Left renal cortex interstitium (tissue), 4 donors: ENCODE measurements at places on chromosomes 16 and 17. TPM values are rescaled to one million over a fixed set of nuclear protein-coding genes. Genes with fewer than 3 reads are reported as not detected.

DNA sequence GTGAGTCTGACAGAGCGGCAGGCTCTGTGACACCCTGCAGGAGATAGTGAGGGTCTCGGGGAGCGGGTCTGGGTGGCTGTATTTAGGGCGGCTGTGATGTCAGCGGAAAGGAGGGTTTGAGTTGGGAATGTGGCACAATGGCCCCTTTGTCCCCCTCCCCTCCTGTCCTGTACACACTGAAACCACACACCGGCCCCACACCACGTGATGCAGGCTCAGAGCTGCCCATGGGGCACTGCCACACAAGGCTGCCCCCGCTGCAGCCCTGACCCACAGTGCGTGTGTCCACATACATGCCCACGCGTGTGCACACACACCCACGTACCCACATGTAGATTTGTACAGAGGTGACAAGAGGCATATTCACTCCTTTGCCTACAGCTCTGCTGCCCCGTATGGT is 15.3 kb downstream of the SGCA start:
- DNase-seq = no peak

- DNase-seq = no peak
Measured at GRCh38 chr16:8436931-8437330, 153.4 kb downstream of the TMEM114 start.

GRCh38 chr17:27459433-27459832 is 3.2 kb downstream of the KSR1 start:
- DNase-seq = no peak

GRCh38 chr17:77881545-77881944 is 77.0 kb upstream of the TNRC6C start:
- DNase-seq = no peak

- no peak for DNase-seq
Measured at GRCh38 chr17:6475411-6475810, 31.2 kb downstream of the PIMREG start.

- DNase-seq = no peak
Measured at GRCh38 chr17:77594416-77595209, 363.9 kb upstream of the TNRC6C start.

DNA sequence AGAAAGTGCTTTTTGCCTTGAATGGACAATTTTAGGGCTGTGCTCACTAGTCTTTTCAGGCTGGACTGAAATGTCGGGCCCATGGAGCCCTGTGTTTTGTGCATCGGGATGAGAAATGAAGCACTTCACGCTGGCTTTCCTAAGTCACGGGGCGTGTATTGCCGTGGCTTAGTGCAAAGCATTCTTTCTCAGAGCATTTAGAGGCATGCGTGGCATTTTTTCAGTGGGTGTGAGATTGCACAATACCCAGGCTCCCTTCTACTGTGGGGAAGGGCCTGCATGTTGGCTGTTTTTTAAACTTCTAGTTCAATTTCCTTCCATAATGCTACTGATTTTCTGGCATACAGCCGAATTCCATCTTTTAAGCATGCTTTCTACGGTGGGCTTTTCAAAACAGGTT is 12.6 kb upstream of the POLR3E start:
- DNase-seq = no peak

DNA sequence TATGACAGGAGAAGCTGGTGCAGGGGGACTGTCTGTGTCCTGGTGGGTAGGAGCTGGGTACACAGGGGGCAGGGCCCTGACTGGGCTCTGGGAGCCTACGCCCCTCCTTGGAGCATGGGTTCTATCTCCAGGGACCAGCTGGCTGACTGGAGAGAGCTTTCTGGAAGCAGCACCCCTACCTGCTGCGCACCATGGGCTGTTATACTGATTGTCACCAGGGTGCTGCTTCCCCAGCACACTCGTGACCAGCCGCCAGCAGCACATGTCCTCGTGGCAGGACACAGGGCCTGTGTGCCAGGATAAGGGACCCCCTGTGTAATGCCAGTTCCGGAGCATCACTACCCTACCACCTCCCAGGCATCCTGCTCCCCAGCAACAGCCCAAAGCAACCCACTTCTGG is 106.0 kb downstream of the AMFR start:
- DNase-seq = no peak

- DNase-seq = no peak
Measured at GRCh38 chr16:13348416-13348815, 447.0 kb downstream of the SHISA9 start.

DNA sequence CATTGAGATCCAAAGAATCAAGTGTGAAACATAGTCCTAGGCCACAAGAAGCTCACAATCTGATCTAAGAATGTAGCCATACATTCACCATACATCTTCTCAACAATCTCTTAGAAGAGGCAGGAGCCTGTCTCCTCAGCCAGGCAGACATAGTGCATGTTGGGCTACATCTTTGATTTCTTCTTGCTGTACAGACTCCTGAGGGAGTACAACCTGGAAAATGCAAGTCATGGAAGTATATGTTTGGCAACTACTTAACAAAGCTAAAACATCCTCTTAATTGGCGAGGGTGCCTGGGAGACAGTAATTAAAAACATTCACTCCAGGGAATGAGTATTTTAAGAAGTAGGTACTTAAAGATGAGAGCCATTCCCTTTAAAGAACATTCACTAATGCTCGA is 79.2 kb upstream of the NOG start:
- DNase-seq = no peak

- DNase-seq = no peak
Measured at GRCh38 chr16:3771513-3771912, 54.2 kb upstream of the TRAP1 start.

DNA sequence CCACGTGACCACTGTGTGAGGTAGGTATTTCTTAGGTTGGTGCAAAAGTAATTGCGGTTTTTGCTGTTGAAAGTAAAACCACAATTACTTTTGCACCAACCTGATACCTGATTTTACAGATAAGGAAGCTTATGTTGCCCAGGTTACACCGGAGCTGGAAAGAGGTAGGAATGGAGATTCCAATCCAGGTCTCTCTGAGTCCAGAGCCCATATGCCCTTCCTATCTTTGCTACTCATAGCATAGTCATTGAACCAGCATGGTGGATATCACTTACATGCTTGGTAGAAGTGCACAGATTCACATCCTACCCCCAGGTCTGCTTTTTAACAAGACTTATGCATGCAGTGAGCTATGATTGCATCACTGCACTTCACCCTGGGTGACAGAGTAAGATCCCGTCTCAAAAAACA is 61.8 kb downstream of the ARSG start:
- DNase-seq = no peak

DNA sequence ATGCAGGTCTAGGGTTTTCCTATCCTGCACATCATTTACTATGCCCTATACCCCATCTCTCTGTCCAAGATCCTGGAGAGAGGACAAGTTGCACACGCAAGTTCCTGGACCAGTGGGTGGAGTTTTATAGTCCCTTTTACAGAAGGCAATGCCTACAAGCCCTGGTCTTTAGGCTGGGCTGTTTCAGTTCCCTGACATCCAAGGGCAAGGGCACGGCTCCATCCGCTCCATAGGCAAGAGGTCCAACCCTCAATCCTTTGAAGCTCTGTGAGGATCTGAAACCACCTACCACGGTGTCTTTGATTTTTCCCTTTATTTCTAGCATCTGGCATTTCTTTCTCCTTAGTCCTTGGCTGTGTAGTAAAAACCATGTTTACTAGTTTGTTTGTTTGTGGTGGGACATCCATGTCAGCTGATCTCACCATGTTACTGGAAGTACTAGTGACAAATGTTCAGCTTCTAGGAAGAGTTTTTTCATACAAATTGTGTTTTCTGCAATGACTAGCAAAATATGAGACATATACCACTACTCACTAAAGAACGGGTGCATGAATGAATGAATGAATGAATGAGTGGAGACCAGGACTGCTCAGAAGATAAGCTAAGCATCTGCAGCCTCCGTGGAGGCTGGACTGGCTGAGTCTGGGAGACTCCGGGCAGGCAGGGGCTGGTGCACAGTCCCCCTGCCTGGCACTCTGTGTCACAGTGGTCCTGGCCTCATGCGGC is 359.4 kb downstream of the SLC39A11 start:
- no peak for DNase-seq

- no peak for DNase-seq
Measured at GRCh38 chr17:47603830-47604597, 45.7 kb upstream of the KPNB1 start.

DNA sequence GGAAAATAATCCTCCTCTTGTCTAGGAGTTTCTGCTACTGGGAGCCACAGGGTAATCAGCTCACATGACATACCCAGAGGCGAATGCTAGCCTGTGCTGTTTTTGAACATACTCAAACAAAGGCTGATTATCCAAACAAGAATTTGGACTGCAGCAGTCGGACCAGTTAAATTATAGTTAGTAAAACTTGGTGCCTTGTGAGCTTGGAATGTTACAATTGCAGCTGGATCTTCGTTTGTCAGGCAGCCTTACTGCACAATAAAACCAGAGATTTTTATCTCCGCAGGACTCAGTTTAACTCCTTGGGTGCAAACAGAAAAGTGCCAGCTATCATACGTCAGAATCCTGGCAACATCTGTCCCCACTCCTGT is 163.8 kb upstream of the TBX2 start:
- no peak for DNase-seq

- DNase-seq = no peak
Measured at GRCh38 chr16:12625068-12625467, 178.6 kb downstream of the CPPED1 start.

ELMO3 gene
- 5.8 TPM for polyA plus RNA-seq

CACNA1H gene
- polyA plus RNA-seq = 26.0 TPM

CTU2 gene
- 9.8 TPM for polyA plus RNA-seq

KRTAP3-2 gene
- not detected for polyA plus RNA-seq

ATP1B2 gene
- 22.1 TPM for polyA plus RNA-seq

NPIPA2 gene
- not detected for polyA plus RNA-seq
